ENCODE measurements at places on chromosomes 4 and X.

DNA sequence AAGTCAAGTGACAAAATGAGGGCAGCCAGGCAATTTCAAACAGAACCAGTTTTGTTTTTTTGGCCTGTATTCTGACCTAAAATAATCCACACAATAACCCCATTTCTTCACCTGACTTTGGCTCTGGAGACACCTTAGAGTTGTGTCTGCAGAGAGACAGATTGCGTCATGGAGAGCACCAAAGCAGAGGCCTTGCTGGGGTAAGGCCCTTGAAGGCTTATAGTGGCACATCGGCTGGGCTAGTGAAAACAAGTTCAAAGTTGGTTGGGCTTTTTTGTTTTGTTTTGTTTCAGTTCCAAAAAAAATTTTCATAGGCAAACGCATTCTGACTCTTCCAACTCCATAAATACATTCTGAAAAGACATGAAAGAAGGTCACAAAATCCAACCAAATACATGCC lies 34.4 kb downstream of the PARM1 start:
- DNase-seq: no peak

DNA sequence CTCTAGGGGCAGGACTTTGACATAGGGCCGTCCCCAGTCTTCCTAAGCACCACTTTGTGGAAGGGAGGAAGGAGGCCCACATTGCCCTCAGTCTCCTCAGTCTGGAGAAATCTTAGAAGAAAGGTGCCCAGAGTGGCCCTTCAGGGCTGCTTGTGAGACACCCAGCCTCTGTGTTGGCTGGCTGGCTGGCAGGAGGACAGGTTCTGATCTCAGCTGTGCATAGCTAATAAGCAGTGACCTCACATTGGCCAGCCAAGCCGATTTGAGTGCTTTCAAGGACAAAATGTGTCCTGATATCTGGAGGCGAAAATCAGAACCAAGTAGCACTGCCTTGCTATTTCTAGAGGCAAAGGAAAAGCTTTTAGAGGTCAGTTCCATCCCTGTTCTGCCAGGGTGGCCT lies 211.5 kb downstream of the BCOR start:
- DNase-seq: no peak

DNA sequence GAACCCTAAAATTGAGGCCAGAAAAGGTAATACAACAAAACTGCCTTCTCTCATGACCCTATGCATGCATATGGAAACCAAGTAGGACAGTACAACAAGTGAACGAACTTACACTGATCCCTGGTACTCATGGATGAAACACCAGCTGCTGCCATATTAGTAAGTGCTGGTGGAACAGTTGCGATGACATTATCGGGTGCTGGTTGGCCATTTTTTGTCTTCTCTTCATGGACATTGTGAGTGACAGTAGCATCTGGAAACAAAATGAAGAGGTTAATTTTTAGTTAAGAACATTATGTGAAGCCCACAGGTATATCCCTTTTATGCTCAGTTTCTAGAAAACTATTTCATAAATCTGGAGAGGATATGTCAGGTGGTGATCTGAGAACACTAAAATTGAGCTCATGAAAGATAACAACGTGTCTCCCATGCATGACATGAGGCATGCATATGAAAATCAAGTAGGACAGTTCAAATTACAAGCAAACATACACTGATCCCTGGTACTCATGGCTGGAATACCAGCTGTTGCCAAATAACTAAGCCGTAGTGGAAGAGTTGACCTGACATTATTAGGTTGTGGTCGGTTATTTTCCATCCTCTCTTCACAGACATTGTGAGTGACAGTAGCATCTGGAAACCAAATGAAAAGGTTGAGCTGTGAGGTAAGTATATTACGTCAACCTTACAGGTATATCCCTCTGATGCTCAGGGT lies 74.2 kb upstream of the CT45A1 start:
- no peak for DNase-seq

- DNase-seq: no peak
Measured at GRCh38 chrX:55127692-55128091, 38.9 kb downstream of the PAGE2 start.

DNA sequence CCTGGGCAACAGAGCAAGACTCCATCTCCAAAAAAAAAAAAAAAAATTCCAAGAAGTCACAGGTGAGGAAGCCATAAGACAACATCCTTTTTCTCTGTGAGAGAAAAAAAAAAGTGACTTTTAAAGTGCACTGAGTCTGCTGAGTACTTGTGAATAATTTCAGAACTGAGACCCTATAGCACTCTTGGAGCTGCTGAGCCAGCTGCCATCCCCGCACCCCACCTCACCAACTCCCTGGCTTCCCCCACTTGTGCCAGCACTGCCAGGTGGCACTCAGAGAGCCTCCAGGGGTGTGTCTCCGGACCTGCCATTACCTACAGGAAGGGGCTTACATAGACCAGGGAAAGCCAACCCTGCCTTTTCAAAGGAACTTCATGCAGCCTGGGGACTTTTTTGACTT lies 39.2 kb upstream of the HS3ST1 start:
- no peak for DNase-seq

GRCh38 chrX:28586286-28586685 lies 960 bp upstream of the IL1RAPL1 start:
- no peak for DNase-seq

GRCh38 chrX:112826023-112826422 lies 14.6 kb downstream of the AMOT start:
- peak; percentile 29 for DNase-seq
